ENCODE measurements at places on chromosomes 1 and 21. TPM values are rescaled to one million over a fixed set of nuclear protein-coding genes. Genes with fewer than 3 reads are reported as not detected.
A peak's percentile ranks its signal among the peaks of the same experiment; 100 is the strongest.

- H3K4me1 ChIP-seq = peaks cover 45% of the 10 kb centered on the region
- H3K27ac ChIP-seq = peak overlapping the region; percentile 94
- peaks cover 2% of the 10 kb centered on the region for H3K36me3 ChIP-seq
- DNase-seq = no peak
Observed at GRCh38 chr1:38044221-38045215, 2.1 kb downstream of the POU3F1 start.

- no peaks in the 10 kb centered on the region for H3K27me3 ChIP-seq
- DNase-seq = no peak
- H3K4me3 ChIP-seq = no peak overlapping the region
- no peaks in the 10 kb centered on the region for H3K4me1 ChIP-seq
- no peak overlapping the region for H3K27ac ChIP-seq
Observed at GRCh38 chr1:210144736-210145135, 87.9 kb upstream of the SERTAD4 start.

DNA sequence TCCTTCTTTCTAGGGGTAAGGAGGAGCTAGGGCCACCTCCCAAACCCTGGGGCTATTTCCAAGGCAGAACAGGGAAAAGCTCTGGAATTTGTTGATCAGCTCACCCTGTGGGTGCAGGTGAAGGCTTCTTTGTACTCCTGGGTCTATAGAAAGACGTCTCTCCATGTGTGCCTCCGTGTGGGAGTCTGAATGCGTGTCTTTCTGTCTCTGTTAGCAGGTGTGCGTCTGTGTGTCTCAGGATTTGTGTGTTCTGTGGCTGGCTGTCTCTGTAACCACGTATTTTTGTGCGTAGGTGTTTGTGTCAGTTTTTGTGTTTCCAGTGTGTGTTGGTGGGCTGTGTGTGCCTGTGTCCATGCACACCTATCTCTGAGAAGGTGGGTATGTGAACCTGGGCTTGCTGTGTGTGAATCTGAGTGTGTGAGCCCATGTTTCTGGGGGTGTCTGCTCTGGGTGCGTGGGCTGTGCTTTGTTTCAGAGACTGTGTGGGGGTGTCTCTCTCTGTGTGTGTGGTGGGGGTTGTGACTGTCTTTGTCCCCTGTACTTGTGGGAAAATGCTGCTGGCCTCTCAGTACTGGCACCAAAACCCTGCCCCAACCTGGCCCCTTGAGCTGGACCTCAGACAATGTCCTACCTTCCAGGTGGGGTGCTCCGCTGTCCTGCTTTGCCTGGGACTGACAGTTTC lies 12.7 kb upstream of the ETV3L start:
- H3K36me3 ChIP-seq = no peaks in the 10 kb centered on the region
- no peak overlapping the region for H3K27ac ChIP-seq
- no peak for DNase-seq
- no peak overlapping the region for H3K4me3 ChIP-seq
- peaks cover 42% of the 10 kb centered on the region for H3K27me3 ChIP-seq
- H3K4me1 ChIP-seq = peaks cover 47% of the 10 kb centered on the region

DNA sequence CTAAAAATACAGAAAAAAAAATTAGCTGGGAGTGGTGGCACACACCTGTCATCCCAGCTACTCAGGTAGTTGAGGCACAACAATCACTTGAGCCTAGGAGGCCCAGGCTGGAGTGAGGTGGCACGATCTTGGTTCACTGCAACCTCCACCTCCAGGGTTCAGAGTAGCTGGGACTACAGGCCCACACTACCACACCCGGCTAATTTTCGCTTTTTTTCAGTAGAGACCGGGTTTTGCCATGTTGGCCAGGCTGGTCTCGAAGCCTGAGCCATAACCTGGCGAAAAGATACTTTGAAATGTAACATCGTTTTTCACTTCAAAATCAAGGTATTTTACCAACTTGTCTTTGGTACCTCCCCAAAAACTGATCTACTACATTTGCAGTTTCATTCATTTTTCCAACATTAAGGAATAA lies 6.1 kb downstream of the GAS5 start:
- peaks cover 15% of the 10 kb centered on the region for H3K4me1 ChIP-seq
- DNase-seq = no peak
- H3K27me3 ChIP-seq = no peaks in the 10 kb centered on the region
- H3K36me3 ChIP-seq = peaks cover 40% of the 10 kb centered on the region

DNA sequence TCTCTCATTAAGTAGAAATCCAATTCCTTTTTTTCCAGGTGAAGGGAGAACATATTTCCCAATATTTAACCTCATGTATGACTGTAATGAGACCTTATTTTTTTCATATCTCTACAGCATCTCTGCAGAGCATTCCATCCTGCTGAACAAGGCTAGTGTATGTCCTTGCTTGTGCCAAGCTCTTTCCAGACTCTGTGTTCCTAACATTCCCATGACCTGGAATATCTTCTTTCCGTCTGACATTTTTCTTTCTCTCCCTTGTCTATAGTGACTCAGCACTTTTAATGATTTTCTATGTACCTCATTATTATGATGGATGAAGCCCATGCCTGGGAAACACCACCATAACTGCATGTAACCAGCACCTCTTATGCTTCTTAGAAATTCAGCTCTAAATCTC lies 278.3 kb upstream of the NRIP1 start:
- no peaks in the 10 kb centered on the region for H3K36me3 ChIP-seq
- DNase-seq = no peak
- H3K4me1 ChIP-seq = peaks cover 4% of the 10 kb centered on the region

GRCh38 chr1:115251856-115252255 lies 86.2 kb downstream of the NGF start:
- no peak for DNase-seq
- H3K4me3 ChIP-seq = no peak overlapping the region
- H3K4me1 ChIP-seq = no peaks in the 10 kb centered on the region
- H3K36me3 ChIP-seq = no peaks in the 10 kb centered on the region
- no peak overlapping the region for H3K27ac ChIP-seq
- H3K27me3 ChIP-seq = no peaks in the 10 kb centered on the region

- H3K27ac ChIP-seq = no peak overlapping the region
- no peak for DNase-seq
- H3K4me1 ChIP-seq = no peaks in the 10 kb centered on the region
- H3K36me3 ChIP-seq = no peaks in the 10 kb centered on the region
- H3K27me3 ChIP-seq = no peaks in the 10 kb centered on the region
- no peak overlapping the region for H3K4me3 ChIP-seq
Observed at GRCh38 chr1:26839339-26839722, 12.8 kb downstream of the ZDHHC18 start.

GRCh38 chr1:44512313-44512885 lies 107.3 kb downstream of the RNF220 start:
- no peak overlapping the region for H3K27ac ChIP-seq
- peaks cover 7% of the 10 kb centered on the region for H3K4me1 ChIP-seq
- no peaks in the 10 kb centered on the region for H3K36me3 ChIP-seq
- H3K4me3 ChIP-seq = no peak overlapping the region
- peaks cover 100% of the 10 kb centered on the region for H3K27me3 ChIP-seq

DNA sequence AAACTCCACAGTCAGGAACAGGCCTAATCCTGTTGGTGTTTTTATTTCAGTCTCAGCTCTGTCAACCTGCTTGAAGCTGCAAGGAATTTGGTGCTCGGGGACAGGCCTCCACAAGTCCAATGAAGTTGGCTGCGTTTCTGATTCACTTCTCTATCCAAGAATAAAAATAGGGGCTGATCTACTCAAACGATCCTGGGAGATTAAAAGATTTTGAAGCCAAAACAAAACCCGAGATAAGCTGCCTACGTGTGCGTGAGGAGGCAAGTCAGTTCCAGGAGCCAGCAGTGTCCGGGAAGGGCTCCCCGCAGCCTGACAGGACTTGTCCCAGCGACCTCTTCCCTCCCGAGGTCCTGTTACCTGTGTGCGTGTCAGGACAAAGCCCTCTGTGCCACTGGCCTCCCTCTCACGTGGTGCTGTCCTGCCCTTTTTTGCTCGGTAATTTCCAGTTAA lies 98.0 kb downstream of the ETS2 start:
- H3K27me3 ChIP-seq = no peaks in the 10 kb centered on the region
- no peak overlapping the region for H3K27ac ChIP-seq
- DNase-seq = peak; percentile 15
- H3K36me3 ChIP-seq = no peaks in the 10 kb centered on the region

DNA sequence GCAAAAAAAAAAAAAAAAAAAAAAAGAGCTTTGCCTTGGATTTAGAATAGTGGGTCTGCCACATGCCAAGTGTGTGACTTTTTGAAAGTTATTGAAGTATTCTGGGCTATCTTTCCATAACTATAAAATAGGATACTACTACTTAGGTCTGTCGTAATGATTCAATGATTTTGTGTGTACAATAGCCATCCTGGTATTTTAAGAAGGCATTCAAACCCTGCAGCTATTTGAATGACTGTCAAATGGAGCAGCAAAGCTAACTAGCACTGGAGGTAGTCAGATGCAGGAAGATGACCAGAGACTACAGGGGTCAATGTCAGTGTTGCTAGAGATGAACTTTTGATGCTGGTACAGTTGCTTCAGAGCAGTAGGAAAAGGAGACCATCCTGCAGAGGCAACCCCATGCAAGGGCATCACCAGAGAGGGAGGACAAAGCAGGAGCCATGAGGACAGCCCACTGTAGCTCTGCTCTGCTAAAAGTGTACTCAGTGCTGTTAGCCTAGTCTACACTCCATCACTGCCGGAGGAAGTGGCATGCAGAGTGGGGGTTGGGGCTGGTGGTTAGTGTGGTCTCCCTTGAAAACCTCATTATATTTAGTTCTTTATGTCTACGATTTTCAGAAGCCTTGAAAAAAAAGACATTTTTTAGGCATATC lies 29.0 kb downstream of the DUSP10 start:
- H3K27me3 ChIP-seq = no peaks in the 10 kb centered on the region
- peaks cover 28% of the 10 kb centered on the region for H3K4me1 ChIP-seq
- no peak overlapping the region for H3K4me3 ChIP-seq

DNA sequence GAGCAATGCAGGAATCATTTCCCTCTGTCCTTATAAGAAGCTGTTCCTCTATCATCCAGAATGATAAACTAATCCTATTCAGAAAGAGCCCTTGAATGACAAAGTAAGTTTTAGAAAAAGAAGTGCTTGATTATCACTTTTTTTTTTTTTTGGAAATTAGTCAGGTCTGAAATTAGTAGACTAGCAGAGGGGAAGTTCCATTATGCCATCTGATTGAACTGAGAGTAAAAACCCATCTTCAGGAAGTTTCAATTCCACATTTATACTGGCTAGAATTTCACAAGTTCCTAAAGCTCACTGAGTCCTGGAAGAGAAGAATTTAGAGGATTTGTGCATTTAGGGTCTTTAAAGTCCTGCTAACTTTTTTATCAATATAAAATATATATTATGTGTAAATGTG lies 128.8 kb upstream of the COA6 start:
- H3K4me1 ChIP-seq = no peaks in the 10 kb centered on the region
- no peak overlapping the region for H3K4me3 ChIP-seq
- no peak overlapping the region for H3K27ac ChIP-seq
- H3K27me3 ChIP-seq = no peaks in the 10 kb centered on the region

DNA sequence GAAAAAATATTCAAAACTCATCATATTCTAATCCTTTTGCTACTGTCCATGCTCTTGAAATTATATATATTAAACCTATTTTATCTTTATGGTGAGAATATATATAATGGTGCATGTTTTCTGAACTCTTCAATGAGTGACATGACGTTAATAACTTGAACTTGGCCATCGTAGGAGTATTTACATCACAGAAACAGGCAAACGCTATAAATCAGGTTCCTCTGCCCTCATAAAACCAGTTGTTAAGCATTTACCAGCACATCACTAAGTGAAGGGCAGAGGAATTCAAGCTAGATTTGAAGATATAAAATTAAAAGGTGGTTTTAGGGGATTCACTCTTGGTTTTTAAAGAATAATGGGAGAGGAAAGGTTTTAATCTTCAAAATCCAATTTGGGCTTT lies 20.5 kb downstream of the NID1 start:
- no peak overlapping the region for H3K27ac ChIP-seq
- no peaks in the 10 kb centered on the region for H3K4me1 ChIP-seq
- DNase-seq = no peak
- H3K4me3 ChIP-seq = no peak overlapping the region
- H3K27me3 ChIP-seq = no peaks in the 10 kb centered on the region
- H3K36me3 ChIP-seq = no peaks in the 10 kb centered on the region

- peaks cover 9% of the 10 kb centered on the region for H3K4me1 ChIP-seq
- DNase-seq = no peak
- no peak overlapping the region for H3K4me3 ChIP-seq
- H3K36me3 ChIP-seq = no peaks in the 10 kb centered on the region
- H3K27me3 ChIP-seq = no peaks in the 10 kb centered on the region
- peak overlapping the region; percentile 13 for H3K27ac ChIP-seq
Observed at GRCh38 chr1:39196244-39197215, 8.0 kb upstream of the MACF1 start.

DNA sequence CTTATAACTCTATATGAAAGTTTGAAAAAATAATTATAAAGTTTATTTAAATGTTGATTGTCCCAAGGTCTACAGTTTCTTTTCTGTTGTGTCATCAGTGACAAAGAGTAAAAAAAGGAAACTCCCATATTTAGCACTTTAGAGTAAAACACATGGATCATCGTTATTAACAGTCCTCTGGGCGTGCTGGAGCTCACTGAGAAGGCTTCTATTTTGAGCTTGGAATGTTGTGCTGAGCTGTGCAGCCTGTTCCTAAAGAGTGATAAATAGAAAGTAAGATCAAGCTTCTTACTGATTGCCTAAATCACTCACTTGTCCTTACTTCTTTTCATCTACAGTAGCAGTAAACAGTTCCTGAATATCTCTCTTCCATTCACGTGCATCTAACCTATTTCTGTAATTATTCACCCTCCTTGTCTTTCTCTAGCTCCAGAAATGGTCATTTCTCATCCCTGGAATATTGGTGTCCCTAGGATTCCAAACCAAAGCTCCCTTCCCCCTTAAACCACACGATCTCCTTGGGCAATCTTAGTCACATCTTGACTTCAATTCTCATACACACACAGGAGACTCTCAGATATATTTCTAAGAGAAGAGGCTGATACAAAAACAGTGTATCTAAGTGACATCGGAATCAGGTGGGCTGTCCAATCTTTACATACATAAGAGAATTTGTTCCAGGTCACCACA lies 11.9 kb downstream of the GBP5 start:
- DNase-seq = no peak
- H3K36me3 ChIP-seq = no peaks in the 10 kb centered on the region
- H3K4me1 ChIP-seq = peaks cover 12% of the 10 kb centered on the region
- H3K27me3 ChIP-seq = no peaks in the 10 kb centered on the region
- H3K27ac ChIP-seq = no peak overlapping the region
- H3K4me3 ChIP-seq = no peak overlapping the region

GRCh38 chr1:83097715-83098114 lies 901.2 kb downstream of the TTLL7 start:
- H3K27me3 ChIP-seq = no peaks in the 10 kb centered on the region
- no peak overlapping the region for H3K4me3 ChIP-seq
- peaks cover 3% of the 10 kb centered on the region for H3K4me1 ChIP-seq
- H3K36me3 ChIP-seq = no peaks in the 10 kb centered on the region

DNA sequence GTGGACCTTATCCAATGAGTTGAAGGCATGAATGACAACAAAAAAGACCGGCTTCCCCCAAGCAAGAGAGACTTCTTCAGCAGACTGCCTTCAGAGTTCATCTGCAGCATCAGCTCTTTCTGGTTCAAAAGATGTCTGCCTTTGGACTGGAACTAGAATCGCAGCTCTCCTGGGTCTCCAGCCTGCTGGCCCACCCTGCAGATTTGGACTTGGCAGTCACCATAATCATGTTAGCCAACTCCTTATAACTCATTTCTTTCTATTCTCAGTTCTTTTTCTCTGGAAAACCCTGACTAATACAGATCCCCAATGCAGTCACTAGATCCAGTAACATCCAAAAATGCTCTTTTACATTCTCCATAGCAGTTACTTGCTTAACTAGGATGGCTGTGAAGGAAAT lies 89.2 kb upstream of the MARK1 start:
- no peaks in the 10 kb centered on the region for H3K4me1 ChIP-seq
- no peak overlapping the region for H3K27ac ChIP-seq
- no peak for DNase-seq
- H3K27me3 ChIP-seq = no peaks in the 10 kb centered on the region

Gene HCRTR1
- total RNA-seq = 0.06 TPM

Gene GBP1
- not detected for total RNA-seq

Gene SLC22A15
- 1.9 TPM for total RNA-seq

Gene KRTAP19-3
- not detected for total RNA-seq

Gene ADORA1
- 3.2 TPM for total RNA-seq

Gene FCRLA
- not detected for total RNA-seq

Gene ALX3
- total RNA-seq = not detected

Gene CFHR2
- total RNA-seq = not detected

Gene B3GALNT2
- total RNA-seq = 43.0 TPM
